ENCODE measurements at places on chromosomes 13 and 19.

GRCh38 chr13:53672005-53672404 lies 643.4 kb downstream of the OLFM4 start:
- DNase-seq, result no peak

GRCh38 chr19:19548915-19549759 lies 11.1 kb downstream of the CILP2 start:
- no peak for DNase-seq

DNA sequence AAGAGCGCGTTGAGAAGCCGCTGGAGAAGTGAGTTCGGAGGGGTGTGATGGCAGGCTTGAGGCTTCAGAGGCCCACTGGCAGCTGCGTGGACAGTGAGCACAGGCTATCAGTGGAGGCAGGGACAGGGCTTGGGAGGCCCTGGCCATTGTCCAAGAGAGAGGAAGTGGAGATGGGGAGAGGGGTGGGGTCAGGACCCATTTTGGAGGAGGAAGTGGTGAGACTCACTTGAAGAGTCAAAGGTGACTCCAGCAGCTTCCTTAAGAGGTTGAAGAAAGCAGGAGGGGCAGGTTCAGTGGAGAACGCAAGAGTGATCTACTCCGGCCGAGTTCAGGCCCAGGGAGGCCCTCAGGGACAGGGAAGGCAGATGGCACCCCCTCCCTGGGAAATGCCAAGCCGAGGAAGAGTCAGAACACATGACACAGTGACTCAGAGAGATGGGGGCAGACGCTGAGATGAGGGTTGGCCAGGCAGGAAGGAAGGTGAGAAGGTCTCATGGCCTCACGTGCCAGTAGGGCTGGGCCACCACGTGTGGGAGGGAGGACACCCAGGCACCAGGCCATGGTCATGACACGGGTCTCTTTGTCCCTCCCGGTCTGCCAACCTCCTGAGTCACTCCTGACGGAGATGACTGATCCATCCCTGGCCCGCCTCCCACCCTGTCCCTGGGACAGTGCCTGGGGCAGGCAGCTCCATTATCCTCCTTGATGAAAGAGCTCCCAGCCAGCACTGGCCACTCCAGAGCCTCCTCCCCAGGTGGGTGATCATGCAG lies 10.1 kb upstream of the CD22 start:
- no peak for DNase-seq

DNA sequence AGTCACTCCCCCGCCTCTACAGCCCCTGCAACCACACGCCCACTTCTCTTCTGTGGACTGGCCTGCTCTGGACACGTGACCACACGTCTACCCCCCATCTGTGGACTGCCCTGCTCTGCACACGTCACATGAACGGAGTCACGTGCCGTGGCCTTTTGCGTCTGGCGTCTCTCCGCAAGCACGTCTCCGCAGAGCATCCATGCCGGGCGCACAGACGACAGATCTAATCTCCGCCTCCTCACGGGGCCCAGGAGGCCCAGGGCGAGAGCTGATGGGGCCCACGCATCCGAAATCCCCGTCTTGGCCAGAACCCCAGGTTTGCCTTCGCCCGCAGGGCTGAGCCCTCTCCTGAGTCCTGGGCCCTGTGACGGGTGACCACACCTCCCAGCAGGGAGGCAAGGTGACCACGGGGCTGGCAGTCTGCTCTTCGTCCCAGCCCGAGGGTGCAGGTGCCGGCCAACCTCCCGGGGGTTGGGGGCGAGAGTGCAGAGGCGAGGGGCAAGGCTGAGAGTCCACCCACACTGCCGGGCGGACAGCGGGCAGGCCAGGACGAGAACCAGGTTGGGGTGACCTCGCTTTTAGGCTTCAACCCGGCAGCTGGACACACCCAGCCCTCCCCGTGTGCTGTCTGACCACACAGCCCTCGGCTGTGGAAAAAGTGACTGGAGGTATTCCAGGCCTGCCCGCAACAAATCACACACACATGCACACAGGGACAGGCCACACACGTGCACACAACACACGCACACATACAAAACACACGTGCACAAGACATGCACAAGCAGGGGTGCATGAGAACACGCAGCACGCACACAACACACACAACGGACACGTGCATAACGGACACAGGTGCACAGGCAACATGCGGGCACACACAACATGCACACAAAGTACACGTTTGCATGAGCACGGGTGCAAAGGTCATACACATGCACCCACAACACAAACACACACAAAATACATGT lies 3.9 kb downstream of the SBNO2 start:
- DNase-seq, result no peak

DNA sequence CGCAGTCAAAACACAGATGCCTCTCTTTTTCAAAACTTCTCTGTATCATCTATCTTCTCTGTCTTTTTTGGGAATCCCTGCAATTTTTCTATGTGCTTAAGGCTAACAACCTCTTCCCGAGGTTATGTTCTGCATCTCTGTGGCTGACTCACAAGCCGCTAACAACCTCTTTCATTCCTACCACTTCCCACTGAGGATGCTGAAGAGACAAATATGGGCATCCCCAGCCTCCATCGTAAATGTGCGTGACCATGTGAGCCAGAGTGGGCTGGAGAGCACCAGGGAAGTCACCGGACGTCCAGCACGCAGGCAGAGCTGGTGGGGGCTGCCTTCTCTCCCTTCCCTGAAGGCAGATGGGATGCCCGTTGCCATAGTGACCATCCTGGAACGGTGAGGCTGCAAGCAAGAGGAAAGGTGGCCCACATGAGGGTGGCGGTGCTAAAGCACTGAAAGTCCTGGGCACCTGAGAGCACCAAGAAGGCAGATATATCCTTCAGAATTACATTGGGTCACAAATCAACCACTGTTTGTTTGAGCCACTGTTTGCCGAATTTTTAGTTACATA lies 122.8 kb downstream of the SHISA2 start:
- DNase-seq, result no peak

DNA sequence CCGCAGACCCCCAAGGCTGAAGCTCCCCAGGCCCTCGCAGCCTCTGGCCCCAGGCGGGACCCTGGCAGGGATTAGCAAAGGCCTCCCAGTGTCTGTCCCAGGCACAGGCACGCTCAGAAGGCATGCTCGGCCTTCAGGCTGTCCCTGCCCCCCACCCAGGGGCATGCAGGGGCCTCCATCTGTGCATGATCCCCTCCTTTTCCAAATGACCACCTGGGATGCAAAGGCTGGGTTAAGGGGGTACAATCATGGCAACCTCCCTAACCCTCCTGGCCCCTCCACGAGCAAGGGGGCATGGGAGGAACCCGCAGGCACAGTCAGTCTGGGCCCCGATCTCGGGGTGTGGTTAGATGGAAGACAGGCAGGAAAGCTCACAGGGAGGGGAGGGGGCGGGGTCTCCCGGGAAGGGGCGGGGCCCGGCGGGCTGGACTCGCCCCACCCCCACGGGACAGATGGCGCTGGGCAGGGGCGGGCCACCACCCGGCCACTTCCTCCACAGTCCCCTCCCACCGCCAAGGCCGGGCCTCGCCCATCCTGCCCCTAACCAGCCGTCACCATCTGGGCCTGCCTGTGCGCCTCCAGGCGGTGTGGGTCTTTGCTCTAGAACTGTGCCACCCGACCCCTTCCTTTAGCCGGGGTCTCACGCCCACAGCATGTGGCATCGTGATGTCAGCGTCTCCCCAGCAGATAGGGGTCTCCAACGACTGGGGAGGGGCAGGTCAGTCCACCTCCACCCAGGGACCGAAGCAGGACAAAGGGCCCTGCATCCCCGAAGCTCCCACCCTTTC lies 7.0 kb upstream of the REXO1 start:
- peak; percentile 63 for DNase-seq

- no peak for DNase-seq
These were observed 80.1 kb upstream of the ATXN8OS start for GRCh38 chr13:70027551-70027950.

DNA sequence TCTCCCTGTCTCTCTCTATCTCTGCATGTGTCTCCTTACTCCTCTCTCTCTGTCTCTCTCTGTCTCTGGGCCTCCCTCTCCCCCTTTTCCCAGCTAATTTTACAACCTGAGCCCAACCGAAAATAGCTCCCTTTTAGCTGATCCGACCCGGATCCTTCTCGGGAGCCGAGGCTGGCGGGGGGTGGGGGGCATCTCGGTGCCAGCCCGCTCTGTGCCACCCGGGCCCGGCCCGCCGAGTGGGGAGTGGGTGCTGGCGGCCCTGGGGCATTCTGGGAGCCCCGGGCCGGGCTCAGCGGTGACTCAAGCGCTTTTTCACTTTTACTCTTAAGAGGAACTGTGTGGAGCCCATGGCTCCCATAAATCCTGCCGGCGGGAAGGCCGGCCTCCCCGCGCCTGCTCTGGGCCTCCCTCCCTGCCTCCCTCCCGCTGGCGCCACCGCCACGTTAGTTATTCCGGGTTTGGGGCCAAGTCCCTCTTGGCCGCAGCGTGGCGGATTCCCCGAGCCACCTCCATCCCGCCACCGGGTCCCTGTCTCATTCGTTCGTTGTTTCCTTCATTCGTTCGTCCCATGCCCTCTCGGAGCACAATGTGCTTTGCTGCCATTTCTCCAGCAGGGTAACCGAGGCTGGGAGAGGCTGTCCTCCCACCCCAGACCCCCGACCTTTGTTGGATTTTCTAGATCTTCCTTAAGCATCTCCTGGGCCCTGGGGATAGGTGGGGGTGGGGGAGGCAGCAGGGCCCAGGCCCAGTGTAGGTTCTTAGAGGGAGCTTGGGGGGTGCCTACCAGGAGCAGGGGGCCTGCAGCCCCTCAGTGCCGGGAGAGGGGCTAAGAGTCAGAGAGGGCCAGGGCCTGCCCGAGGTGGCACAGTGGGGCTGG lies 3.2 kb downstream of the NFIC start:
- DNase-seq, result no peak

DNA sequence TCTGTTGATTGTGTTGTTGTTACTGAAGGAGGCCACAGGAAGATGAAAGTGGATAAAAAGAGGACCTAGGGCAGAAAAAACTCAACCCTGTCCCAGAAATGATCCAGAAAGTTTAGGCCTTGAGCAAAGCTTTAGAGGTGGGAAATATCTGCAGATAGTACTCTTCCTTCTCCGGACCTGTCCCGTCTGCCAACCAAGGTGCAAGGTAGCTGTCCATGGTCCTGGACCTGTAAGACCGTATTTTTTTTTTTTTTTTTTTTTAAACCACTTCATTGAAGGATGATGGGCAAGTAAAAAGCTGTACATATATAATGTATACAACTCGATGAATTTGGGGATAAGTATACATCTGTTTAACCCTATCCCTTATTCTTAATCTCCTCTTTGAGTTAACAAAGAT lies 225.9 kb downstream of the OLFM4 start:
- DNase-seq, result no peak

DNA sequence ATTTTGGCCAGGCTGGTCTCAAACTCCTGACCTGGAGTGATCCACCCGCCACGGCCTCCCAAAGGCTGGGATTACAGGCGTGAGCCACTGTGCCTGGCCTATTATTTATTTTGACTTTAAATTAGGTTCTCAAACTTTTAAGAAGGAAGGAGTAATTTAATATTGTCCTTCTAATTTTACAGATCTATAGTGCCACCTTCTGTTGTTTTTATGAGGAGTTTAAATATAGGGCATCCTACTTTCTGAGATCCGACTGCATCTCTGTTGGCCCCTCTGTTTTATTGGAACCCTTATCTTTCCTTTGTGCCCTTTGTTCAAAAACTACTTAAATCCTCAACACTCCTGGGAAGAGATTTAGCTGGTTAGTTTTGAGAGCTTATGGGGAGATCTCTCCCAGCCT lies 25.4 kb upstream of the ZMYM5 start:
- no peak for DNase-seq

- DNase-seq, result peak; percentile 74
These were observed at the start of gene LPAR2 for GRCh38 chr19:19627621-19628500. Gene LPAR2 (minus strand): TSS chr19:19628220. CDS start chr19:19627275, 945 bp downstream.

DNA sequence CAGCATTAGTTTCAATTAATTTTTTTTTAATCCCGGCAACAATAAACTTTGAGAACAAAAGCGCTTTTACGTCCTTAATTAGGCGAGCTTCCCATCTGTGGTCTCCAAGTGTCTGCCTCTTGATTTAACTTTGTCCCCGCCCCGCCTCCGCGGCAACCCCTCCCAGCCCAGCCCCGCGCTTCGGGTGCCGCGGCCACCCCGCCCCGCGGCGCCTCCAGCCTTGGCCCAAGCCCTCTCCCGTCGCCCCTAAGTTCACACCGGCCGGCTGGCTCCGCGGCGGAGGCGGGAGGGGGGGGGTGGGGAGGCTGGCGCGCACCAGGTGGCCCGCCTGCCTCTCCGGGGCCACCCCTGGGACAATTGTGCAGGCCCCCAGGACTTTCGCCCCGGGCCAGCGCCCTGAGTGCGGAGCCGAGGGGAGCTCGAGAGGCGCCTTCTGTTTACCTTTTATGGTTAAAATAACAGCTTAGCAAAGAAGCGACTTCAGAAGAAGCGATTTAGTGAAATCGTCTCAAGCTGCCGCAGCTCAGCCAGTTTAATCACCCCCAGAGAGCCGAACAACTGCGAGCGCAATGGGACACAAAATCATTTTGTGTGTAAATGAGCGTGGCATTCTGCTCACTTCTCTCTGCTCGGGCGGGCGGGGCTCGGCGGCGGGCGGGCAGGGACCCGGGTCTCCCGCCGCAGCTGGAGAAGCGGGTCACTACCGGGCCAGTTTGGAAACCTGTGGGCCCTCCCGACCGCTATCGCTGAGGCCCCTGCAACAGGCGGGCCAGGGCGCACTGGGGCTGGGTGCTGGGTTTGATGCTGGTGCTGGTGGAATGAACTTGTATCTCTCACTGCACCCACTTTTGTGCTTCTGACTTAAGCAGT lies 1.4 kb downstream of the KCTD15 start:
- DNase-seq, result no peak

DNA sequence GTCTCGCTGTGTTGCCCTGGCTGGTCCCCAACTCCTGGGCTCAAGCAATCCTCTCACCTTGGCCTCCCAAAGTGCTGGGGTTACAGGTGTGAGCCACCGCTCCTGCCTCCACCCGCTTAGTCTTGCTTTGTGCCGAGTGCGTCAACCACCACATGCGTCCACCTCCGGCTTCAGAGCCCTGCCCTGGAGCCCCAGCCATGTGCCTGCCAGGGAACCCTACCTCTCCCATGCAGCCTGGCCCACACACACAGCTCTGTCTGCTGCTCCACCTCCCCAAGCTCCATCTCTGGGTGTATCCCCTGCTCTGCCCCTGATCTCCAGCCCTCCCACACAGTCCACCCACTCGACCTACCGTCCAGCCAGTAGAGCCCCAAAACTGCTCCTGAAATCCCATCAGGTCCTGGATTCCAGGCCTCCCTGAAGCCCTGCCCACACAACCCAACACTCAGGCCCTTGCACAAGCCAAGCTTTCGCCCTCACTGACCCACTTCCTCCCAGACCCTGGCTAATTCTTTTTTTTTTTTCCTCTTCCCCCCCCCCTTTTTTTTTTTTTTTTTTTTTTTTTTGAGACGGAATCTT lies 9.6 kb downstream of the CYP2F1 start:
- DNase-seq, result no peak

DNA sequence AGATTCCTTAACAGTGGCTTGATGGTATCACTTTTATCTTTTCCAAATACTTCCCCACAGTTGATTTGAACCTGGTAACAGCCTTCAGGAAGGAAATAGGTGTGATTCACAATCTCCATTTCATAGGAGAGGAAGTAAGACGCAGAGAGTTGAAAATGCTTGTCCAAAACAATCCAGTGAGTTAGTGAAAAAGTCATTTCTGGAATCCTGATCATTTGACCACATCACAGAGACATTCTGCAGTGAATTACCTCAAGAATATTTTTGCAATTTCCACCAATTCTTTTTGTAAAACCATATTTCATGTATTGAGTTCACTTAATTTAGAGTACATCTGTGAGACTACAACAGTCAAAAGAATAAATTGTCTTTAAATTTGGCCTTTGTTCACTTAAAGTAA lies 292.8 kb downstream of the DCLK1 start:
- no peak for DNase-seq
